Cerebellar nuclear complex (tissue), 1 donor: ENCODE measurements at places on chromosomes 5 and 9.

- DNase-seq: no peak
Observed at GRCh38 chr5:176373100-176373818, 8.0 kb downstream of the ARL10 start.

GRCh38 chr9:116391306-116391900 is 237.8 kb downstream of the PAPPA start:
- DNase-seq: no peak

DNA sequence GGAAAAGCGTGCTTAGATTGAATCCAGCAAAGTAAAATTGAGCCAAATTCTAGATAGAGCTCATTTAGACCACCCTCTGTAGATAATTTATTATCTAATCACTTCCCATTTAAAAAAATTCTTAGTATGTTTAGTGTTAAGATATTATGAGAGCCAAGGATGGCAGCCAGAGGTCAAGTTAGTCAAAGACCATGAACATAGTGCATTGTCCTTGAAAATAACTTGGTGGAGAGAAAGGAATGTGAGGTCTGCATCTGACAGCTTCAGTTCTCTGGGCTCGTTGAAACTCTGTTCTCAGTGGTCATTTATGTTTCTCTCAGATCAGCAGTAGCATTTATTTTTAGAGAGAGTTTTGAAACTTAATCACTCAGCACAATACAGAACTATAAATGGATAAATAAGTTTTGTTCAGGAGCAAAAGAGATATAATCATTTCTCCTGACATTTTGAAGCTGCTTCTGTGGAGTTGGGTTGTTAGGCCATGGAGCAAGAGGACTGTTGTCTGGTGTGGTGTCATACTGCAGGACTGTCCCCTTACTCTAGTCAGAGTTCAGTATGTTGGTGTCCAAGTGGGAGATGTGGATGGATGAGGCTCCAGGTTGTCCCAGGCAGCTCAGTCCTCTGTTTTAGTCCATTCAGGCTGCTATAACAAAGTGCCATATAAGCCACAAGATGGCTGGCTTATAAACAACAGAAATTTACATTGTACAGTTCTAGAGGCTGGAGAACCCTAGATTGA is 337.7 kb downstream of the FBXL7 start:
- DNase-seq: no peak

- DNase-seq: no peak
Observed at GRCh38 chr5:143887903-143888665, 76.1 kb downstream of the HMHB1 start.

DNA sequence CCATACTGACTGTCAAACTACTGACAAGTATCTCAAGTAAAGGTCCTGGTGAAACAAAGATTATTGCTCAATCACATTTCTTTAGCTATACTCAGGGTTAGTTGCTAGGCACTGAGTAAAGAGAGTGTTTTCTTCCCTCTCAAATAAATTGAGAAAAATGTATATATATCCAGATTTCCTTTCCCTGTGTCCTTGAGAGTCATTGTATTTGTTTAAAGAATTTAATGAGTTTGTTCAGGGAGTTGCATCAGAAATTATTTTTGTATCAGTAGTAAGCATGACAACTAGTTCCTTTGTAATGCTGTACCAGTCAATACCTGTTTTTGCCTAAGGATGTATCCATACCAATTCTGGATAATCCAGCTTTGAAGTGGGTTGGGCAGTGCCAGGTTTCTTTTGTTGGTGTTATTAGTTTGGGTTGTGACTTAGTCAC is 3.2 kb upstream of the ANKHD1 start:
- DNase-seq: no peak

GRCh38 chr9:122128007-122128968 is 31.3 kb downstream of the NDUFA8 start:
- DNase-seq: no peak

DNA sequence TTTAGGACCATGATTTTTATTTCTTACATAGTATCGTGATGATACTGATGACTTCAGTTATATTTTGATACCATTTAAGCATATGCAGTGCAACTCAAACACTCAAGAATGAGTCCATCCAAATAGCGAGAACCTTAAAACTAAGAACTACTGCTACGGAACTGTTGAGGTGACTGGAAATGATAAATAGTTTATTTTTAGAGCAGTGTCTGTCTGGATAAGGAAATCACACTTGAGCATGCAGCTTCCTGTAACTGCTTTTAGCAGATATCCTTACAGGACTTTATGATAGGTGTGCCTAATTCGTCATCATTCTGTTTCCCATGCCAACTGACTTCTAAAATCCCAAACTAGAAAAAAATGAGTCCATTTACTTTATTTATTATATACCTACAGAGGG is 85.5 kb downstream of the ADGRV1 start:
- DNase-seq: no peak

DNA sequence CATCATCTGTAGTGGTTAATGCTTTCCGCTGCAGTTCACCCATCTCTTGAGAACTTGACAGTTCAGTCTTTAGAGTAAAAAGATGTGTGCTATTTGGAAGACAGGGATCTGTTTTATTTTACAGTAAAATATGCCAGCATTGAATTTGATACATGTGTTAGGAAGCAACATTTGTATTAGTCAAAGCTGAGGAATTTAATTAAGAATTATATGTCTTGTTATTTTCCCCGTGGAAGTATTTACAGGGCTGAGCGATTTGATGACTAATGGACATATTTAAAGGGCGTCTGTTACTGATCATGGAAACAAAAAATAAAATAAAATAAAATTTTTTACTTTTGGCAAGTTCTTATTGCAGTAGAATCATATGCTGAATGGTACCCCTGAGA is 101.3 kb downstream of the PAM start:
- DNase-seq: no peak

- DNase-seq: no peak
Observed at GRCh38 chr5:62347928-62348327, 41.9 kb downstream of the KIF2A start.

- DNase-seq: no peak
Observed at GRCh38 chr5:127337876-127338275, 47.3 kb downstream of the MEGF10 start.

DNA sequence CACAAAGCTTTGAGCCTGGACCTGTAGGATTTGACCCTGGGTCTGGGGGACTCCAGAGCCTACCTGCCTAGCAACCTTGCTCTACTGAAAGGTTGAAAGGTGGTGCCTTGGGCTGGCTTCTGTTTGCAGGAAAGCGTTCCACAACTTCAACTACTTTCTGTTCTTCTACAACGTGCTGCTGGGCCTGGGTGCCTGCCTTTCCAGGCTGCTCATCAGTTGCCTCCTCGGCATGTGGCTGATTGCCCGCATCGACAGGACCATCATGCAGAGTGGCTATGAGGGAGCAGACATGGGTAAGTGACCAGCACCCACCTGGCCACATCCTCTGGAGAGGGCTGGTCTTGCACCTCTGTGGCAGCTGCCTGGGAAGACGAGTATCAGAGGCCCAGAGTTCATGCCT is 13.6 kb upstream of the CCDC180 start:
- DNase-seq: no peak

GRCh38 chr5:45094876-45095440 is 286.2 kb downstream of the MRPS30 start:
- DNase-seq: no peak

DNA sequence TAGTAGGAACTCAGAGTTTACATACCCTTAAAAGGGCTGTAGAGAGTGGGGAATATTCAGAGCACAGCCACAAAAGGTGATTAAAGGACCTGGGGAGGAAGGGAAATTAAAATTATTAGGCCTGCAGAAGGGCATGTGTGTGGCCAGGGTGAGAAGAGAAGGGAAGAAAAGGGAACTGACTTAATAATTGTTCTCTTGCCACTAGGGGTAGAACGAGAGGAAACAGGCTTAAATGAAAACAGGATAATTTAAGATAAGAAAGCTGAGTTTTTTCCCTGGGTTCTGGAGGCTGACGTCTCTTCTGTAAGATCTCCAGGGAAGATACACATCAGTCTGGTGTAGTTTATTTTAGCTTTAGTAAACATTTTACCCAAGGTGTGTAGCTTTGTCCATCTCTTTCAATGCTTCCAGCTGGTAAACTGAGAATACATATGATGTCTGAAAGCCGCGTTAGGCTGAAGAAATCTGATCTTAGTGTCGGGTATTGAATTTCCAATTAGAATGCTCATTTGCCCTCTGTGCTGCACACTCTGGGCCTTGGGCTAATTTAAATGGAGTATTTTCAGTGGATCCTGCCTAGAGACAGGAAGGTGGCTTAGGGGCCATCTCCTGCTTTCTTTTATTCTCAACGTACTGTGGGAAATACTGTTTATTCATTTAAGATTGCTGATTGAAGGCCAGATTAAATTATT is 416.8 kb downstream of the TMEM38B start:
- DNase-seq: no peak

- DNase-seq: no peak
Observed at GRCh38 chr9:137605121-137606004, at the start of gene ARRDC1. Gene ARRDC1, plus strand, starts transcription at chr9:137605686. Its CDS starts 32 bp downstream, at chr9:137605718.

GRCh38 chr5:181059297-181060230 is 19.5 kb downstream of the BTNL9 start:
- DNase-seq: no peak

DNA sequence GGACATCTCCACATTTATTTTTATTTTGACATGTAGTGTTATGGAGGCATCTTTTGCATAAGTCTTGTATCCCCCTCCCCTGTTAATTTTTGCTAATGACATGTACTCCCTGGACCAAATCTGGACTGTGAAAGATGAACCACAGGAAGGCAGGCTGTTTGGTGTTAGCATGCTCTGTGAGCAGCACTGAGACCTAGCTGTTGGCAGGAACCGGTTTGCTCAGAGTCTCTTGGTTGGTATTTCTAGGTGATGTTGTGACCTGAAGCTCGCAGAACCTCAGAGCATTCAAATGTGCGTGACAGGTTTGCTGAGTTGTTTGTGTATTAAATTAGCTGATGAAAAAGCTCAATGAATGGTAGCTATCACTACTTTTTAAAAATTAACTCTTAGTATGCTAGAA is 53.6 kb upstream of the PHF2 start:
- no peak for DNase-seq

DNA sequence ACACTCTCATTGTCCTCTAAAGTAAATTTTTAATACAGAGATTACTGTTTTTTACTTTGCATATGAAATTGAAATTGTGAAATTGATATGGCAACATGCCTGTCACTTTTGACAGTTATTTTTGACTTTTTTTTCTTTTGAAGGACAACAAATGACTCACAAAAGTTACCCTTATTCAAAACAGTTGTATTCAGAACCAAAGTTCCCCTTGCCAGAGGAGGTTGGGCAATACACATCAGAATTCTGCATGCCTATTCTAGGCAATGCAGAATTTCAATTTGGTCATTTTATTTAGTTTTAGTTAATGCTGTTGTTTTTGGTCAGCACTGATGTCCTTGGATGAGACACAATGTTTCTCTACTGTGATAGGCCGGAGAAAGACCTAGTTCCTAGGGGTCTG is 299.1 kb upstream of the PRR16 start:
- no peak for DNase-seq

GRCh38 chr5:132865668-132866341 is 464 bp downstream of the GDF9 start:
- DNase-seq: no peak

- DNase-seq: no peak
Observed at GRCh38 chr9:70034271-70034711, 9.4 kb upstream of the MAMDC2 start.

- DNase-seq: no peak
Observed at GRCh38 chr5:32325062-32325461, 12.3 kb upstream of the MTMR12 start.

GRCh38 chr5:116650544-116650943 is 75.9 kb upstream of the SEMA6A start:
- DNase-seq: peak; percentile 53

DNA sequence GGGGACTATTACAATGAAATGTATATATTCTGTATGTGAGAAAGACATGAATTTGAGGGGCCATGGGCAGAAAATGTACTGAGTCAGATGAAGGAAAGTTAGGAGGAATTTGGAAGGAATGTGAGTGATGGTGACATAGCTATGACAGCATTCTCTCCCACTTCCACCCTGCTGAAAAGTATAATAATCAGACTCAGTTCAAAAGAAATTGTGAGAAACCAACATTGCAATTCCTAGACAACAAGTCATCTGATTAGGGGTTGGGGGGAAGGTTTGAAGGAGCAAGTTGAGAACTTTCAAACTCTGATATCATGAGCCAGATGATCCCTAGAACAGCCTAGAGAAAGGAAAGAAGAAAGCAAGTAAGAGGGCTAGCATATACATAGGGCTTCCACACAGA is 370.6 kb downstream of the DMRTA1 start:
- no peak for DNase-seq
